Fibroblast of lung (primary cell): ENCODE measurements at places on chromosomes 13 and 19. TPM values are rescaled to one million over a fixed set of nuclear protein-coding genes. Genes with fewer than 3 reads are reported as not detected.

Gene NKG7
- not detected in 2 replicates for total RNA-seq

GRCh38 chr19:16116067-16116466 lies 4.4 kb downstream of the RAB8A start:
- no peak for DNase-seq

DNA sequence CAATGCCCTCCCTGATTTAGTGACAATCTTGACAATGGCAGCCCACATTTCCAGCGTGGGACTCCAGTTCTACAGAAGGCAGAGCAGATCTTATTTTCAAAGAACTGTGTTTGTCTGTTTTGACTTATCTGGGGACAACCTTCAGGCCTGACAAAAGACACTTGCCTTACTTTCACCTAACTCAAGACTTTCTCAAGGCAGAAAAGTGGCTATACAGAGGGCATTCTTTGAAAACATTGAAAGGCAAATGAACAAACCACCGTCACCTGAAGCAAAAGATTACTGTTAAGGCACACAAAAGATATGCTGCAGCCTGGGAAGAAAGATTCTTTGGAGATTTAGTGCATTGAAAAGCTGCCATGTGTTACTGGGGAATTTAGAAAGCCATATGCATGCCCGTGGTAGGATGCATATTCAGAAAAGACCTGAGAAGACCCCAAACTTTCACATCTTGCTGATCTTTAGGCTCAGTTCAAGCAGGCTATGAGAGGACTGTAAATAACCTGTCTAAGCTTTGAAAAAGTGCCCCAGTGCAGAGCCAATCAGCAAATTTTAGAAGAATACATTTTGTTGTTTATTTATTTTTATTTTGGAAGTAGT lies 82.8 kb downstream of the TSC22D1 start:
- no peak for DNase-seq

DNA sequence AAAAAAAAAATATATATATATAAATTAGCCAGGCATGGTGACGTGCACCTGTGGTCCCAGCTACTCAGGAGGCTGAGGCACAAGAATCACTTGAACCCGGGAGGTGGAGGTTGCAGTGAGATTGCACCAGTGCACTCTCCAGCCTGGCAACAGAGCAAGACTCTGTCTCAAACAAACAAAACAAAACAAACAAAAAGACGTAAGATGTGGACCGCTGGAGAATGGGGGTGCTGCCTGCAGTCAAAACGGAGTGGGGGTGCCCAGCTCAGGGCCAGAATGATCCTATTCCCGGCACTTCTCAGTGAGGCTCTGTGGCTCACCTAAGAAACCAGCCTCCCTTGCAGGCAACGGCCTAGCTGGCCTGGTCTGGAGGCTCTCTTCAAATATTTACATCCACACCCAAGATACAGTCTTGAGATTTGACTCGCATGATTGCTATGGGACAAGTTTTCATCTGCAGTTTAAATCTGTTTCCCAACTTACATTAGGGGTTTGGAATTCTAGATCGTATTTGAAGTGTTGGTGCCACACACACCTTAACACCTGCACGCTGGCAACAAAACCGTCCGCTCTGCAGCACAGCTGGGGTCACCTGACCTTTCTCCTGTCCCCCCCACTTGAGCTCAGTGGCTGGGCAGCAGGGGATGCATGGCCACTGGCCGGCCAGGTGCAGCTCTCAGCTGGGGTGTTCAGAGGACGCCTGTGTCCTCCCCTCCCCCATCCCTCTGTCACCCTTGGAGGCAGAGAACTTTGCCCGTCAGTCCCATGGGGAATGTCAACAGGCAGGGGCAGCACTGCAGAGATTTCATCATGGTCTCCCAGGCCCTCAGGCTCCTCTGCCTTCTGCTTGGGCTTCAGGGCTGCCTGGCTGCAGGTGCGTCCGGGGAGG lies at the start of gene F7:
F7 (plus strand) TSS at position 760 of the 889 bp plus-strand sequence; CDS start at position 811, 51 bp downstream.
- no peak for DNase-seq

GRCh38 chr19:4719499-4719866 lies 4.2 kb downstream of the DPP9 start:
- no peak for DNase-seq
